ENCODE measurements at places on chromosomes 5 and 9.

DNA sequence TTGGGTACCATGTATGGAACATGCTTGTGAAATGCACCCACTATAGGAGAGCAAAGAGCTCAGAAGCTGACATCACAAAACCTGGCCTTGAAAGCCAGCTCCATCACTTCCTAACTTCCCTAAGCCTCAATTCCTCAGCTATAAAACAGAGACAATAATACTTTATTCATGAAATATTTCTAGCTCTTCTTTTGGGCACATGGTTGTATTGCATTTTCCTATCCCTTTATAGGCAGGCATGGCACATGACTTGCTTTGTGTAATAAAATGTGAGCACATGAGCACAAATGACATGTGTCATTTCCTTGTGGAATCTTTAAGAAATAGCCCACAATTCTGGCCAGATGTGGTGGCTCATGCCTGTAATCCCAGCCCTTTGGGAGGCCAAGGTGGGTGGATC, 18.5 kb downstream of the ZNF366 start:
- DNase-seq = no peak

DNA sequence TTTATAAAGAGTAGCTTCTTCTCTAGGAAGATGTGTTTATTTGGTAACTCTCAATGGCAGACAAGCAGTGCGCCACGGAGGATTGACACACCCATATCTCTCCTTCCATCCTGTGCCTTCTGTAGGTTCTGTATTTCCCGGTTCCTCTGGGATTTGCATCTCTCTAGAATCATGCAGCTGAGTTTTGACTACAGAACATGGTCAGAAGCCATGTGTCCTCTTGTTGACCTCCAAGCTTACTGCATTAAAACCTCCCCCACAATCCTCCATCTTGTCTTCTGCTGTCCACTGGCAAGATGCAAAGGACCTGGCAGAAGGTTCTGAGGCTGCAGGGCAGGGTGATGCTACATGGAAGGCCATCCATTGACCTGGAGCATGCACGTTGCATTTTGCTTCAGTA, 482.0 kb downstream of the DMRT2 start:
- DNase-seq = no peak

GRCh38 chr9:114911167-114911821, 19.1 kb downstream of the TNFSF8 start:
- peak; percentile 32 for DNase-seq

GRCh38 chr9:91001146-91001611, 199.6 kb downstream of the SYK start:
- peak; percentile 96 for DNase-seq

- DNase-seq = peak; percentile 25
These were observed 141.4 kb downstream of the LRRC70 start for GRCh38 chr5:62720031-62720441.

Measured in DMS153 (cell line).